RPMI7951 (cell line): ENCODE measurements at places on chromosomes 2 and 18. TPM values are rescaled to one million over a fixed set of nuclear protein-coding genes. Genes with fewer than 3 reads are reported as not detected.
A peak's percentile ranks its signal among the peaks of the same experiment; 100 is the strongest.

The ALKAL2 gene
- total RNA-seq, result not detected in 2 replicates

The SERPINB10 gene
- total RNA-seq, result 0.10 and 0.60 TPM in 2 replicates

The CAPN14 gene
- 0.96 and 1.3 TPM in 2 replicates for total RNA-seq

The GAD1 gene
- total RNA-seq, result 3.9 and 6.7 TPM in 2 replicates

The CAPN13 gene
- not detected in 2 replicates for total RNA-seq

The RANBP2 gene
- total RNA-seq, result 51.6 and 56.0 TPM in 2 replicates

The REG1B gene
- total RNA-seq, result not detected in 2 replicates

The GCG gene
- 0.24 and 0.39 TPM in 2 replicates for total RNA-seq

The FBXO41 gene
- 0.98 and 1.1 TPM in 2 replicates for total RNA-seq

The FRZB gene
- 0.98 and 1.6 TPM in 2 replicates for total RNA-seq

The STON1 gene
- total RNA-seq, result 6.7 and 7.0 TPM in 2 replicates

The TACR1 gene
- not detected in 2 replicates for total RNA-seq

The TET3 gene
- total RNA-seq, result 3.4 and 3.6 TPM in 2 replicates

The UGT1A3 gene
- total RNA-seq, result not detected in 2 replicates

- DNase-seq, result no peak
Observed at GRCh38 chr18:45528712-45529336, 86.5 kb upstream of the SLC14A2 start.

DNA sequence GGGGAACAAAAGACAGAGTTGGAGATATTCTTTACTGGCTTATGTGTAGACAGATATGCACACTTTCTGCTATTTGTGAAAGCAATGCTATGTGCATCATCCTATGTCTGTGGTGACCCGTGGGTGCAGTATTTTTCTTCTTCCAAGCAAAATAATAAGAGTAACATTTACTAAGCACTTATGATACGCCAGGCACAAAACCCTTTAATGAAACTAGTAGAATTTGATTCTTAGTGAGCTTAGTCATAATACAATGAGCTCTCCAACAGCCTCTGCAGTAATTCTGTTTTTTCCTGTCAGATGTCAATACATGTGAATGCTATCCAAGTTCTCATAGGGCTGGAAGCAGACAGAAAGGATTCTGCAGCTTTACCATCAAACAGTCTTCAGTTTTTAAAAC lies 130.6 kb downstream of the RAD51AP2 start:
- no peak for DNase-seq

GRCh38 chr2:2830576-2830975 lies 499.5 kb upstream of the MYT1L start:
- no peak for DNase-seq

DNA sequence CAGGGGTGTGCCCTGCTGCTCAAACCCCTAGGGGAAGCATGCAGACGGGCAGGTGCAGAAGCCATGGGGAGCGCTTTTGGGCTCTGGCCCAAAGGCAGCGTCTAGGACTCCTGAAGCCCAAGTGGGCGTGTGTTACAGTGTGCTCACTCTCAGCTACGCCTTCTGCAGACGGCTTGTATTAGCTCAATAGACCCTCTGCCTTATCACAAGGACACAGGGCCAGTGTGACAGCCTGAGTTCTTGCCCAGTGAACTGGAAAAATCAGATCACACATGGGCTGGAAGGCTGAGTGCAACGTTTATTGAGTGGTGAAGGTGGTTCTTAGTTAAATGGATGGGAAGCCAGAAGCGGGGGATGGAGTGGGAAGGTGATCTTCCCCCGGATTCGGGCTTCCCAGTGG lies 210.9 kb downstream of the CDH20 start:
- peak; percentile 25 for DNase-seq

GRCh38 chr2:189836644-189837043 lies 52.4 kb downstream of the PMS1 start:
- peak; percentile 23 for DNase-seq

DNA sequence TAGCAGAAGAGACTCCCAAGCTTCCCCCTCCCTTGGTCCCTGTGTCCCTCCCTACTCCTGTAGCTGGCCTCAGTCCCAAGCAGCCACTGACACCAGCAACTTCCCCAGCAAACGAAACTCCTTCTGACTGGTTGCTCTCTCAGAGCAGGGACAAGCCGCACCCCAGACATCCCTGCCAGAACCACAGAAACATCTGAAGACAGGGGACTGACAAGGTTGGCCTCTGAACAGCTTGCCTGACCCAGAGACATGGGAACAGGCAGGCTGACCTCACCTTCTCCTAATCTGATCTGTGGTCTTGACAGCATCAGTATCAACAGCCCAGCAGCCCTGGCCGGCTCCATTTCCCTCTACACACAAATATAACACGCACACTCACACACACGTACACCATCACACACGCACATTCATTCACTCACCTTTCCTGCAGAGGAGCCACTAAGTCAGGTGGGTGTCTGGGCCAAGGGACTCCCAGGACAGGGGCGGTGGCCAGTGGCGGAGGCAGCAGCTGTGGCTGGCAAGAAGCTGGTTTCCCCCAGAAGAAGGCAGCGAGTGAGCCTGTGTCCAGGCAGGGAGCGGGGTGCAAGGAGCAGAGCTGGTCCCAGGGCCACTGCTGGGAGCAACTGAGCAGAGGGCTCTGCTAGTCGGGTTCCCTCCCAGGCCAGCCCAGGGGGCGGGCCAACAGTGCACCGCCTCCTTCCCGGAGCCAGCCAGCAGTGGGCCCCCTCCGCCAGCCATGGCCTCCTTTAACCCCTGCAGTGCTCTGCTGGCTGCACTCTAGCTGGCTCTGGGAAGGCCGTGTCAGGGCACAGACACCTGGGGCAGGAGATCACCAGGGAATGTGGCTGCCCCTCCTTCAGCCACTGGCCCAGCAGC lies 59.1 kb downstream of the TNS1 start:
- peak; percentile 10 for DNase-seq

GRCh38 chr2:121475811-121476571 lies 54.7 kb upstream of the RNU4ATAC start:
- DNase-seq, result no peak

GRCh38 chr2:11457935-11458334 lies 8.0 kb downstream of the E2F6 start:
- DNase-seq, result no peak

GRCh38 chr2:61357681-61358080 lies 113.2 kb downstream of the USP34 start:
- DNase-seq, result no peak

DNA sequence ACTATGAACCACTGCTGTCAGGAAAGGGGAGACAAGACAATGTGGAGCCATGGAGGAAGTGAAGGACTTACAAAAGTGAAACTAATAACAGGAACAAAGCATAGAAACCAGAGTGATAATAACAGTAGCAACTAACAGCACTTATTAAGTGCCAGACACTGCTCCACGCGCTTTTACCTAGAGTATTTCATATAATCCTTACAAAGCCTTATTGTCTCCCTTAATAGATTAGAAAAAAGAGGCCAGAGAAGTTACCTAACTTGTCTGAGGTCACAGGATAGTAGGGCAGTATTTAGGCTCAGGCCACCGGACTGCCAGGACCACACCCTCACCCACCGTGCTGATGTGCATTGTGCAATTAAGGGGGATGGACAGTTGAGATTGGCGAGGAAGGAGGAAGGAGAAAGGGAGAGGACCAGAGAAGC lies 98.6 kb upstream of the NFU1 start:
- DNase-seq, result no peak

DNA sequence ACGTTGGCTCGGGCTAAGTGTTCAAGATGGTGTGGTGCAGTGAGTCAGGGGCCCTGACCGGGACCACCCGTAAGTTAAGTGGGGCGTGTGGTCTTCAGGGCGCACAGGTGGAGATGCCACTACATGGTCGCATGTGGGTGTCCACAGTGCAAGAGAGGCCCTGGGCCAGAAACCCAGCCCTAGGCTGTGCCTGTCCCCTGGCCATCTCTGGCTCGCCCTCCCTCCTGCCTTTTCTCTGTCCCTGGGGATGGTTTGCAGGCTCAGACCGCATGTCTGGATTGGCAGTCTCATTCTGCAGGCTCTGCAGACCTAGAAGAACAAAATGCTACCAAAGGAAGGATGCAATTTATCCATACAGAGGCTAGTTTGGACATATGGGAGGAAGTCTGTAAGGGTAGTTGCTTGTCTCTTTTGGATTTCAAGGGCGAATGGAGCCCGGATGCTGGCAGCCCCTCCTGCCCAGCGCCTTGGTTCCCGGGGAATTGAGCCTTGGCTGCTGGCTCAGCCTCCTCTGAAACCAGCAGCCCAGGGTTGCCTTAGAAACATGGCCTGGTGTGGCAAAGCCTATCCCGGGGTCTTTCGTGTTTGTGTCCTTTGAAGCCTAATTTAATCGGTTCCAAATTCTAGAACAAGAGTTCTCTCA lies 417.5 kb upstream of the HS6ST1 start:
- DNase-seq, result no peak

- no peak for DNase-seq
Observed at GRCh38 chr2:156666130-156666785, 230.1 kb downstream of the GPD2 start.

DNA sequence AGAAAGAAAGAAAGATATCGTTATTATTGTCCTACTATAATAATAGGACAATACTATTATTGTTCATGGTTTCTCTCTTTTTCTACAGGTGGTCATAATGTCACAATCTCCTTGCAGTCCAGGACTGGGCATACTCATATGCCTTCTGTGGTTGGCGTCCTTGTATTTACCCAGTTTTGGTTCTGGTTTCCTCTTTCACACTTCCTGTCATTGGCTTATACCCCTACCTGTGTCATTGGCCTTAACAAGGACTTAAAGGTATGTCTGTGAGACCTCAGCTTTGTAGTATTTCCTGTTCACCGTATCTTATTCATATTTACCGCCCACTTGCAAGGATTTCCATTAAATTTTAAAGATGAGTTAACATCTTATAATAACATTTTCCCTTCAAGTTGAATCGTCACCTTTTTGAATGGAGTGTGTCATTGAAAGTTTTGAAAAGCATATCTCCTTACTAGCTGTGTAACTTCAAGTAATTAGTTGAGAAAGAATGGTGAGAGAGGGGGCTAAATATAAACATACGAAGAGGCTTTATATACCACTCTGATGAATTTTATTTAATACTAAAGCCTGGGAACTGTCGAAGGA lies 36.5 kb upstream of the HTR2B start:
- no peak for DNase-seq

DNA sequence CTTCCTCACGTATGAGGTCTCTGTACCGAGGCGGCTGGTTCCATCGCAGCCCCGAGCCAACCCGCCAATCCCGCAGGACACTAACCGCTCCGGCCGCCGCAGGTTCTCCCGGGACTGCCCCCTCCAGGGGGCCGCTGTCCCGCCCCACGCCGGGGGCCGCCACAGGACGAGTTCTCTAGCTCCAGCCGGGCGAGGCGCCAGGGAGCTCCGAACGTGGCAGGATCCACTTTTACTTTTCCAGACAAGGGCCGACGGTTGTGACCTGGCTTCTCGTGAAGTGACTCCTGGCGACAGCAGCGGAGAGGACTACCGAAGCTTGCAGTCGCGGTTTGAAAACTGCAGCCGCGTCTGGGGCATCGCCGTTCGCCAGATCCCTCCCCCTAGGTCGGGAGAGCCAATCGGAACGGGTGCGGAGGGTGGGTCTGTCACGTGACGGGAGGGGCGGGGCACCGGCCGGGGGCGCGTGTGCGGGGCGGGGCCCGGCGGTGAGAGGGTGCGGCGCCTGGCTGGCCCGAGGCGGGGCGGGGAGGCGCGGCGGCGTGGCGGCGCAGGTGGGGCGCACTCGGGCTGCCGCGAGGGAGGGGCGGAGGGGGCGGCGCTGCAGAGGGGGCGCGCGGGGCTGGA lies at the start of gene STK17B:
Gene STK17B, minus strand, starts transcription at position 331 of the 624 bp plus-strand sequence. CDS start 8,195 bp downstream, outside the sequence.
- DNase-seq, result peak; percentile 96

- DNase-seq, result no peak
Observed at GRCh38 chr2:227608561-227609338, 5.9 kb downstream of the SCYGR3 start.

- DNase-seq, result no peak
Observed at GRCh38 chr2:86319700-86320580, 17.5 kb downstream of the REEP1 start.

DNA sequence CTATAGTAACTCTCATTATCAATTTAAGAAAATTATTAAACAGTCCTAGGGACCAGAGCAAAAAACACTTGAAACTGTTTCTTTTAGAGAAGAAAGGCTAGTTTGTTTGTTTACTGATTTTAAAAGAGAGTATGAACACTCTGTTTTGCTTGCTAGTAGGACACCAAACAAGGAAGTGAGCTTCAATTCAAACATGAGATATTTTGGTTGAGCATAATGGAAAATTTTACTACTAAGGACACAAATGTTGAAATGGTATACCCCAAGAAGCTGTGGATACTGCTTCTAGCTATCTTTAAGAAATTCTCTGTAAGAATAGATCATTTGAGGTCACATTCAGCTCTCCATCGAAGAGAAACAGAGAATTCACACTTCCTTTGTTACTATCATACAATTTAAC lies 216.3 kb upstream of the SMAD7 start:
- DNase-seq, result no peak

DNA sequence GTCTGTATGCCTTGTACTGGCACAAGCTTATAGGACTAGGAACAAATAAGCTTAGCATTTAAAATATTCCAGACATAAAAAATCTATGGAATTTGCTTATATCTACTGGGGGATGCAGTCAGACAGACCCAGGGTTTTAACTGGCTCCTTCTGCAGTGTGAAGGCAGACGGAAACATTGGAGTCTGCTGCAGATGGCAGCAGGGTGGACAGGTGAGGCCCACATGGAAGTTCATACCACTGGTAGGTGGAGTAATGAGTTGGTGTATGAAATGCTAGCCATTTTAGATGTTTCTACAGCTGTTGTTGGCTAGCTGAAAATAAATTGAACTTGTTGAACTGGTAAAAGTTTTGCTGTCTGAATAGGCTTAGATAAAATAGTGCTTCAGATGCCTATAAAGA lies 17.7 kb downstream of the SPTBN1 start:
- no peak for DNase-seq

- peak; percentile 58 for DNase-seq
Observed at GRCh38 chr2:47088371-47089082, 66.6 kb downstream of the STPG4 start.

DNA sequence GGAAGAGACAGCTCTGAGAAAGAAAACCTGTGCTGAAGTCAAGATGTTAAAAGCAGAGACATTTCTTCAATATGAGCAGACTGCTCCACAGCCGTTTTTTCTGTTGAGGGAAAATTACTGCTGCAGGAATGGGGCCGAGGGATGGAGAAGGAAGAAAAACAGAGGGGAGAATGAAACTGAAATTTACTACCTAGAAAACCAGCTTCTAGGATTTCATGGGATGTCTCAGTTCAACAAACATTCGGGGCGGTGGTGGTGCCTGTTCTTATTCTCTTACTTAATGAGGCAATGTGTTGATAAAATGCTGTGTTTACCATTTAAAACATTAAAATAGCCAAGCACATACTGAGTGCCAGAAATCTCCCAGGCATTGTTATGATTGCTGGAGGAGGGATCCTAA lies 557.1 kb upstream of the MEX3C start:
- no peak for DNase-seq

GRCh38 chr2:237228281-237228625 lies 142.6 kb downstream of the COPS8 start:
- no peak for DNase-seq
